Activated CD8-positive, alpha-beta memory T cell treated with anti-CD3 and anti-CD28 coated beads, Interleukin-2, amount 10 ng/mL, durations not matched to agents 7 days and 5 days (primary cell): ENCODE measurements at places on chromosomes 2 and 18.

DNA sequence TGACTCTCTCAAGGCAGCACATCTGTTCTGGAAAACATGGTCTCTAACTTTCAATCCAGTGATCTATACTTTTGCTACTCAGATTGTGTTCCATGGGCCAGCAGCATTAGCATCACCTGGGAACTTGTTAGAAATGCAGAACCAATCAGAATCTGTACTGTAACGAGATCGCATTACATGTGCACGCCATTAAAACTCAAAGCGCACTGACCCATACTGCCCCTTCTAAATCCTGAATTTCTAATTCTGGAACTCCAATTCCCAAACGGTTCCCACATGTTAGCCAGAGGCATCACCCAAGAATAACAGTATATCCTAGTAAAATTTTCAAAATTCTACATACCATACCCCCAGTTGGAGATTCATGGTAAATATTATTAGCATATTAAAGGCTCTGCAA is 10.5 kb upstream of the DCTN1 start:
- DNase-seq: no peak

GRCh38 chr2:240250985-240251847 is 110.8 kb upstream of the OTOS start:
- DNase-seq: peak; percentile 38

- no peak for DNase-seq
These were observed 22.4 kb downstream of the ITSN2 start for GRCh38 chr2:24337890-24338289.

DNA sequence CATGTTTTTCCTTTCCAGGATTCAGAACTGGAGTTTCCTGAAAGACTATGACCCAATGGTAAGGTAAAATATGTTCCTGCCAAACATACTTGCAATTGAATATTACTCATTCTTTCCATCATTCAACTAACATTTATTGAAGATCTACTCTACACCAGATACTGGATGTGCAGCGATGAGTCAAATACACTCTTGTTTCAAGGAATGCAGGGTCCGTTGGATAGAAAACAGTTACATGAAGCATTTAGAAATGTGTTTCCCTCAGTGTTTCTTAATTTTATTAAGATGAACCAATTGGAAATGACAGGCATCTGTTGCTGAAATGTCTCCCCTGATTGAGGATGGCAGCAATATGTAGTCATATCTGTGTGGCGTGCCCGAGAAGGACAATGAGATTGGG is 14.8 kb upstream of the SLC66A3 start:
- DNase-seq: no peak

DNA sequence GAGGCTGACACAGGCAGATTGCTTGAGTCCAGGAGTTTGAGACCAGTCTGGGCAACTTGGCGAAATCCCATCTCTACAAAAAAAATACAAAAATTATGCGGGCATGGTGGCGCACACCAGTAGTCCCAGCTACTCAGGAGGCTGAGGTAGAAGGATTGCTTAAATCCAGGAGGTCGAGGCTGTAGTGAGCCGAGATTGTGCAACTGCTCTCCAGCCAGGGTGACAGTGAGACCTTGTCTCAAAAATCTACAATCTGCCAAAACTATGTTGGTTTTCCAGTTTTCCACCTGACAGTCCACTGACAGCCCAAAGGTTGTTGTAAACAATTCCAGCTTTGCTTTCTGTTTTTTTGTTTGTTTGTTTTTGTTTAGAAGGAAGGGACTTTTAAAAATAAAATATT is 51.3 kb downstream of the KCMF1 start:
- DNase-seq: no peak

DNA sequence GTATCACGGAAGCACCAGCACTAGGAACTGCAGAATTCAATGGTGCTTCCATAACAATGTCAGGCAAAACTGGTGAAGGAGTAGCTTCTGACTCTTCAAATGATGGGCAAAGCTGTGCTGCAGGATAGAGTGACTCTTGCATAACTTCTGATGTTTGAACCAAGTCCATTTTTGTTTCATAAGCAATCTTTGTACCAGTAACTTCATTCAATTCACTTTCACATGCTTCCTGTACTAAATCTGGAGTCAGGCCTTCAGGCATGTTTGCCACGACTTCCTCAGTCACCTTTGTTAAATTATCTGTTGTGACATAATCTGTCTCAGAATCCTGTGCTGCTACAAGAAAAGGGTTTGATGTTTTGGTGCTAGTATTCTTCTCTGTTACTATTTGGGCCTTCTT is 24.0 kb downstream of the RTN4 start:
- DNase-seq: no peak
